Pons (tissue), 1 donor: ENCODE measurements at places on chromosomes 6 and 20.

DNA sequence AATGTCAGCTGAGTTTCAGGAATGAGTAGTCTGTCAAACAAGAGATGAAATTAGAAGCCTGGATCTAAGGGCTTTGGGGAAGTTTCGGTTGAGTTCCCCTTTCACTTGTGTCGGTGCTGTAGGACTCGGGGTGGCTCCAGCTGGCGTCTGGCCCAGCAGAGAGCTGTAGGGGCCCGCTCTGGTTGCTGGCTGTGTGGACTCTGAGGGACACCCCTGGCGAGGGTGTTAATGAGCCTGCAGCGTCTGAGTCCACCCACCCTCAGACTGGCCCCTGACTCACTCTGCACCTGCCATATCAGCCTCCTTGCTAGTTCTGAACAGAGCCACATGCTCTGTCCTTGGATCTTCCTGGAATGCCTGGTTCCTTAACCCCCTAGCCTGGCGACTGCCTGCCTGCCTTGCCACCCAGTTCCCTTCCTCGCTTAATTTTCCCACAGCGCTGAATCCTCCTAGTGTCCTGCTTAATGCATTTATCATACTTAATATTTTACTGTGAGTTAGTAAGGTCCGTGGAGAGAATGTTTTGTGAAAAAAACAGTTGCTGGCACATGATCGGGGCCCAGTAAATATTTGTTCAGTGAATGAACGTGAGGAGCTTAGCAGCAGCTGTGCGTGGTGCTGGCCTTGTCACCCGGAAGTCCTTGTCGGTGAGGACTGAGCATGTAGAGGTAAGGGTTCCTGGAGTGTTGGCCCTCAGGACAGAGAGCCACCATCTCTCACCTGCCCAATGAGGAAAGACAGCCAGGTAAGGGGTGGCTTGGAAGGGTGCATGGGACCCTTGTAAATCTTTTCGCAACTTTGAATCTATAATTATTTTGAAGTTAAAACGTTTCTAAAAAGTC is 1.6 kb downstream of the DNAJC5 start:
- peak; percentile 71 for DNase-seq

- DNase-seq: no peak
These were observed 12.9 kb upstream of the RPS6KA2 start for GRCh38 chr6:166639921-166640320.

DNA sequence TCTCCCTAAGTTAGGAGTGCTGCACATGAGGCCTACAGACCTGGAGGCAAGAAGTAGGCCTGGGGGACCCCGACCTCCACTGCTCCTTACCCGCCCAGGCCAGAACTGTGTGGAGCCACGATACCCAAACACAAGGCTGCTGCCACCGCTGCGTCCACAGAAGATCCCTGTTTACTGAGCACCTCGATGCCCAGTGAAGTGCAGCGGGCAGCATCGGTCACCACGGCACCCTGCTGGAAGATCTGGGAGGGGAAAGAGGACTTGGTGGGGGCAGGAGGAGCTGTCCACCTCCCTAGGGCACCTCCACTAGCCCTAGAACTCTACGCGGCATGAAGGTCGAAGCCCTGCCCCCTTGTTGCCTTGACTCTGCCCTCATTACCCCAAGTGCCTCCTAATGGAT is 9.9 kb downstream of the GGT7 start:
- no peak for DNase-seq

- no peak for DNase-seq
These were observed 5.5 kb downstream of the CDK19 start for GRCh38 chr6:110809792-110810191.

DNA sequence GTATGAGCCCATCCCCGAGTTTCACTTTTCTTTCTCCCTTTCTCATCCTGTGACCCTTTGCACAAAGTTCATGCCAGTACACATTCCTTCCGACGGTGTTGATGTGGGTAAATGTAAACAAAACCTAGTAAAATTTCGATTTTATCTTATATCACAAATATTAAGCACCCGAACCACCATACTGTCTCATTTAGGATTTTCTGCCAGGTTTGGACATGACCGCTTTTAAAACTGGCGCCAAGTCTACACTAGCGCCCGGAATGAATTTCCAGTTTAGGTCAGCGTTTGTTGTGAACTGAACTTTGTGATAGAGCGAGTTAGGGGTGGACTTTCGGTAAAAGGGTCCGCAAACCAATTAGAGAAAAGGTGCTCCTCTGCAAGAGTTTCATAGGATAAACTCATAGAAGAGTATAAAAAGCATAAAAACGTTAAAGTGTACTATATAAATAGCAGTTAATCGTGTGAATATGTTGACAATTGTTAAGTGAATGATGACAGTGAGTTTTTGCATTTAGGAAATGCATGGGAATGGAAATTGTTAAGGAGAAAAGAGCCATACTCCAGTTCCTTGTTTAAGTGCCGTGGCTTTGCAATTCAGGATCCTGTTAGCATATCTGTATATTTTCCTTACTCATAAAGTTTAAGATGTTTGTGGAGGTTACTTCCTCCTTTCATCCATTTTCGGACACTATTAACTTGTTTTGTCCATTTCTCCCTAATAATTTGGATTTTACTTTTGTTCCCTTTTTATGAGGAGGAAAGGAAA is 937 bp downstream of the AKAP7 start:
- peak; percentile 77 for DNase-seq

DNA sequence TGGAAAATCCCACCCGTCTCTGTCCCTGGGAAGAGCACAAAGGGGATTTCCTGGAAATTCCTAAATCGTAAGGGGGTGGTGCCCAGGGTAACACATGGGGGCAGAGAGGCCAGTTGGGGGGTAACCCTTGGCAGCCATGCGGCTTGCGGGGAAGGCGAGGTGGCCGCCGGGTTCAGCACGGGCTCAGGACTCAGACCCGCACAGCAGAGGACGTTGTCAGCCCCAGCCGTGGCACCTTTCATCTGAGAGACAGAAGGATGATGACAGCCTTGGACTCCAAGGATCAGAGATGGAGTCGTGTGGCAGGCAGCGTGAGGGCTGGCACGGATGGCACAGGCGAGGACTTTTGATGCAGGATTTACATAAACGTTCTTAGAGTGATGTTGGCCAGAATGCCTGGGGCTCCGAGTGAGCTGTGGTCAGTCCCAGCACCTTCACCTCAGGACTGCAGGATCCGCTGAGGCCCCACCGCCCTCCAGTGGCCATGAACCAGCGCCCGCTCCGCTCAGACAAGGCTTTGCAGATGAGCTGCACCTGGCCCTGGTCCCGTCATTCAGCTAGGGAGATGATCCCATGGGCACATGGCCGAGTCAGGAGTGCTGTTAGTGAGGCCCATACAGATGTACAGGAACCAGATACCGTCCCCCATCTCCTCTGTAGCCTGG is 190.3 kb downstream of the TAF4 start:
- DNase-seq: peak; percentile 60

DNA sequence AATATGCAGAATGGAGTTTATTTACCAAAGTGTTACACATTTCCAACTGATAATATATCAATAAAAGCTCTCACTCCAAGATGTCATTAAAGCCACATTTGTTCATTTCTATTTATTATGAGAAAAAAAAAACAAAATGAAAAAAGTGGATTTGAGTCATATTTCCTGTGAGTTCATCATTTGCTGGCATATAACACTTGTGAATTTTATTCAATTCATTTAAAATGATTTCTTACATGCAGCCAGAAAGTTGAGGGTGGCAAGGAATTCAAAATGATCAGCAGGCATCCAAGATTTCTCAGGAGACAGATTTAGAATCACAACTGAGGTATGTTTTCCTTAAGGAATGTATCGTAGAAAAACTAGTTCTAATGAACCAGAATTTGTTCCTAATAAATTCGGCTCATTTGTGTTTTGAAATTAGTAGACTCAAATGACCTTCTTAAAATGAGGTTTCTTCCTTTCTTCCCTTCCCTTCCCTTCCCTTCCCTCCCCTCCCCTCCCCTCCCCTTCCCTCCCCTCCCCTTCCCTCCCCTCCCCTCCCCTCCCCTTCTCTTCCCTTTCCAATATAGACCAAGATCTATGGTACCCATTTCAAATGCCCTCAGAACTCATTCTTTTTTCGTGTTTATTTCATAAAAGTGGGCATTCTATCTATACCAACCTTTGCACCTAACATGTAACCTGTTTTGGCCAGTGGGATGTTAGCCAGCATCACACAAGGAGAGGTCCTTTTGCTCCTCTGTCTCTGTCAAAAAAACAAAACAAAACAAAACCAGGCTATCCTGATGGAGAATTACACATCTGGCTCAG is 357.9 kb upstream of the TSHZ2 start:
- no peak for DNase-seq

DNA sequence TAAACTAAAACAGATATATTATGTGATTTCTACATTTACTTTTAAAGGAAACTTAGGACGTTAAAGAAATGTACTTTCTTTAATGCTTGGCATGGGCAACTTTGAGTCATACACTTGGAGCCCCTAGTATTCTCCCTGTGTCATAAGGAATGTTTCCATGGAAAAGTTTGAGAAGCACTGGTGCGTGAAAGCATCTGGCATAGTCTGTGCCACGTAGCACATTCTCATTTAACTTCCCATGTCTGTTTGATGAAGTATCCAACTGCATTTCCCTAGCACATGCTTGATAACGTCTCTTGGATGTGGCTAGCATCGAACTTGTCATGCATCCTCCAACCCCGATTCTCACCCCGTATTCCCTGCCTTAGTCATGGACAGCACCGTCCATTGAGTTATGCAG is 172.0 kb downstream of the TBC1D7 start:
- DNase-seq: no peak

DNA sequence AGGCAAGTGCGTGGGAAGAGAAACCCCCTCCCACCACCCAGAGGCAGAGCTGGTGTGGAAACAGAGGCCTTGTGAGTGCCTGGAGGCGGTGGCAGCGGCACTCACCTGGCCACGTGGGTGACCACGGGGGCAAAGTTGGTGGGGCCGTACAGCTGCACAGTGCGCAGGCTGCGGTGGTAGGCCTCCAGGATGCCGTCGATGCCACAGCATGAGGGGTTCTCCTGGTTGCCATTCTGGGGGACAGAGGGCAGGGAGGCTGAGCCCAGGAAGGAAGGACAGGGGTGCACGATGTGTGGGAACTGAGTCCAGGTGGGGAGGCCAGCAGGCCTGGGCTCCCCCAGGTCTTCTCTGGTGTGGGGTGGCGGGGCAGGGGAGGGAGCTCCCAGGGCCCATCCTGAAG is 47.7 kb downstream of the RAB44 start:
- DNase-seq: no peak

- no peak for DNase-seq
These were observed 540.1 kb upstream of the FLRT3 start for GRCh38 chr20:14877301-14878028.

- no peak for DNase-seq
These were observed 135.5 kb downstream of the CLIC5 start for GRCh38 chr6:45880159-45880558.

DNA sequence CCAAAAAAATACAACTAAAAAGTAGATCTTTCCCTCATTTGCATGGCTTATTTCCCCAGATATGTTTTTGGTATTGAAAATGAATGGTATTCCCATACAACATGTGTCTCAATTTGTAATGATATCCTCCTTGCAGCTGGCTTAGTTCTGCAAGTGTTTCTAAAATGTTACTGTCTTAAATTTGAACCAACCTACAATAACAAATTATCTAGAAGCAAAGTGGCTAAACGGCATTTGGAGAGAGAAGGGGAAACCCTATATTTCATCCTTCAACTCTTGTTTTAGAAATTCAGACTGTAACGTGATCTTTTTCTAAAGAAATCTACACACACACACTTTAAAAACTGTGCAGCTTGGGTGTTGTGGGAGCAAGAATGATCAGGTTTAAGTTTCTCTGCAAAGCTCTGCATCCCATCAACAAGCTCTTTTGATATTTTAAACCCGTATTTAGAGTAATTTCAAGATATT is 153.0 kb downstream of the SOBP start:
- DNase-seq: no peak

- DNase-seq: no peak
These were observed 60.9 kb downstream of the BCAS4 start for GRCh38 chr20:50855498-50856474.

DNA sequence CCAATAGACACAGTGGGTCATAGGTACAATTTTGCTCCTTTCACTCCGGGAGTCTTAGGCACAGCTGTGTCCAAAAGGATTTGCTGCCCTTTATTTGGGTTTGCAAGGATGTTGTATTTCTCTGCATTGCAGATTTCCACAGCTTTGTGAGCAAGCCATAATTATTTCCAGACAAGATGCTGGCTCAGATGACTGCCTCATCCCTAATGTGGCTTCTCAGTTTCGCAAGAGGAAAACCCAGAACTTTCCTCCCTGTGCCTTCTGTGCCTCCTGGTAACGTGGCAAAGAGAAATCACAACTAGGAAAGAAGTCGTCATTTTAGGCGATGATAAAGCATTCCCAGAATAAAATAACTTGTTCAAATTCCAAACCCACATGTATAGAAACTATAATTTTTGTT is 33.7 kb downstream of the FAM50B start:
- DNase-seq: no peak

DNA sequence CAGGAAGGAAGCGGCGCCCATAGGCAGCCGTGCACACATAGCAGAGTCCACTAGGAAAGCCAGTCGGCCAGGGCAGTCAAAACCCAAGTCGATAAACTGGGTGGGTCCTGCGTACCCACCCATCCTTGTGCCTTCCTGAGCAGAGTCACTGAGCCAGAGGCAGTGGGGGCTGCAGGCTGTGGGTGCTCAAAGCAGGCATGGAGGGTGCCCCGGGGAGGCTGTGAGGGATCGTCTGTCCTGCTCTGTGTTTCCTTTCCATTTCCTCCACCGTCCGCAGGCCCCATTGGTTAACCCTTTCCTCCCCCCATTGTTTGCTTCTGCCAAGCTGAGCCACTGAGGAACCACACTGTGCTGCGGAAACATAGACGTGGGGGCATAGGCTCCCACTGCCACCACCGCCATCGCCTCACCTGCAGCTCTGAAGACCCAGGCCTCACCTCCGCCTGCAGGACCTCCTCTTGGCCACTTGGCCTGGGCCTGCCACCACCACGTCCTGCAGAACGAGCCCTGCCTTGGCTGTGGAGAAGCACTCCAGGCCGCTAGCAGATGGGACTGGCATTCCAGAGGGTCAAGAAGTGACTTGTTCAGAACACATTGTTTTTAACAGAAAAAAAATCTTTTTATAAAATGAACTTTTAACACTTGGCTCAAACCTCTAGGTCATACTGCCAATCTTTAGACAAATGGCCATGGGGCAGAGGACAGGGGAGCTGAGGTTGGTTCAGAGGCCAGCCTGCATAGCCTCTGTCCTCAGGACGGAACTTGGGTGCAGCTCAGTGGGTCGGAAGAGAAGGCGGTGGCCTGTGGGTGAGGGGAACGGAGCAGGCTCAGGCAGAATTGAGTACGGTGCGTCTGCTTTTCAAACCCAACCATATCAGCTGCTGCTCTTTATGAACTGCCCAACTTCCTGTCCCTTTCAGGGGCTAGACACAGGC is 52.6 kb downstream of the TCP11 start:
- no peak for DNase-seq
